ENCODE measurements at places on chromosomes 11 and 22. TPM values are rescaled to one million over a fixed set of nuclear protein-coding genes. Genes with fewer than 3 reads are reported as not detected.
A peak's percentile ranks its signal among the peaks of the same experiment; 100 is the strongest.

DNA sequence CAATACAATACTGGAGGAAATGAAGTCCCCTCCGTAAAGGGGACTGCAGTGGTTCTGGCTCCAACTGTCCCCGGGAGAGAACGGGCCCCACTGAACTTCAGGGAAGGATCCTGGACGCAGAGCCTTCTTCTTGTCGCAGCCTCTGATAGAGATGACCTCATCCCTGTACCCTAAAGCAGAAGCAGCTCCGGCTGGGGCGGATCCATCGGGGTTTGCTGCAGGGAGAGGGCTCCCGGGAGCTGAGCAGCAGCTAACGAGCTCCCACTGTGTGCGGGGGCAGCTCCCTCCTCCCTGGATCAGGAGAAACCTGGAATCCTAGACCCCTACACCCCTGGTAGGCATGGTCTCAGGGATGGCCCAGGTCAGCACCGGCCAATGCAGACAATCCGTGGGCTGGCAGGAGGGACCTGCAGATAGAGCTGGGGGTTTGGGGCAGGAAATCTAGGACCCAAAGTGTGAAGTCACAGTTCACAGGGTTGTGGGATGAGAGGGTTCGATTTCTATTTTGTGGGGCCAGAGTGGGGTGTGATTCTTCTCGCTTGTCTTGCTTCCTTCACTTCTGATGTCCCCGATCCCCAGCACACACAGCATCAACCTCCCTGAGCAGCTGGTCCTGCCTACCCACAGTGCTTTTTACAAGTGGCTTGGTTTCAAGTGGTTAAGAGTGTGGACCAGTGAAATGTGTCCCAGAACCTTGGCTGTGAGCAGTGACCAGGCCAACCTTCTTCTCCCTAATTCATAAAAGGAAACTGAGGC lies 12.9 kb downstream of the KIAA0930 start:
- no peak overlapping the region for H3K4me3 ChIP-seq
- no peaks in the 10 kb centered on the region for H3K36me3 ChIP-seq
- H3K4me1 ChIP-seq: no peaks in the 10 kb centered on the region
- no peaks in the 10 kb centered on the region for H3K27me3 ChIP-seq
- no peak for DNase-seq

The GAL gene
- total RNA-seq: not detected

DNA sequence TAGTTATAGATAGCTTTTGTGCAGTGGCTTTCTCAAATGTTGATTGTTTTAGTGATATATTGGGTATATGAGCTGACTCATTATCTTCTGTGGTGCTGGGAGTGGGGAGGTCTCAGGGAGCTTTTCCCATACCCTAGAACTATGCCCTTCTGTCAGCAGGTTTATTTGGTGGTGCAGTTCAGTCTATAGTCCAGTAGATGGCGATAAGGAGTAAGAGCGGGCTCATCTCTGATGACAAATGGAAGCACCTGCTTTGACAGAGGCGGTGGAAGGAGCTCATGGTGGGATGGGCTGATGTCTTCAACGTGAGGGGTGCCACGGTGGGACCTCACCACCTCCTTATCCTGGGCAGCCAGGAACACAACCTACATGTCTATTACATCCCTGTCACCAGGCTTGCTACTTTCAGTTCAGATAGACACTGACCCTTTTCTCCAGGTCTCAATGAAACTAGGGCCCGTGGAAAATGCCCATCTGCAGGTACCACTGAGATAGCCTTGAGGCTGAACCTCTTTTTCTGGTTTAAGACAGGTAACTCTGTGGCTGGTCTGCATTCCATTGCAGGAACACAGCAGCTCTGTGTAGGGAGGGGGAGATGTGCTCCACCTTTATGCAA lies 13.0 kb upstream of the OR6A2 start:
- H3K27me3 ChIP-seq: no peaks in the 10 kb centered on the region
- DNase-seq: peak; percentile 39
- no peaks in the 10 kb centered on the region for H3K4me1 ChIP-seq
- H3K27ac ChIP-seq: no peak overlapping the region
- no peak overlapping the region for H3K4me3 ChIP-seq

The TMEM86A gene
- 4.0 TPM for total RNA-seq

The KRTAP5-2 gene
- total RNA-seq: not detected

The PKNOX2 gene
- total RNA-seq: not detected

The ABCC8 gene
- total RNA-seq: not detected

DNA sequence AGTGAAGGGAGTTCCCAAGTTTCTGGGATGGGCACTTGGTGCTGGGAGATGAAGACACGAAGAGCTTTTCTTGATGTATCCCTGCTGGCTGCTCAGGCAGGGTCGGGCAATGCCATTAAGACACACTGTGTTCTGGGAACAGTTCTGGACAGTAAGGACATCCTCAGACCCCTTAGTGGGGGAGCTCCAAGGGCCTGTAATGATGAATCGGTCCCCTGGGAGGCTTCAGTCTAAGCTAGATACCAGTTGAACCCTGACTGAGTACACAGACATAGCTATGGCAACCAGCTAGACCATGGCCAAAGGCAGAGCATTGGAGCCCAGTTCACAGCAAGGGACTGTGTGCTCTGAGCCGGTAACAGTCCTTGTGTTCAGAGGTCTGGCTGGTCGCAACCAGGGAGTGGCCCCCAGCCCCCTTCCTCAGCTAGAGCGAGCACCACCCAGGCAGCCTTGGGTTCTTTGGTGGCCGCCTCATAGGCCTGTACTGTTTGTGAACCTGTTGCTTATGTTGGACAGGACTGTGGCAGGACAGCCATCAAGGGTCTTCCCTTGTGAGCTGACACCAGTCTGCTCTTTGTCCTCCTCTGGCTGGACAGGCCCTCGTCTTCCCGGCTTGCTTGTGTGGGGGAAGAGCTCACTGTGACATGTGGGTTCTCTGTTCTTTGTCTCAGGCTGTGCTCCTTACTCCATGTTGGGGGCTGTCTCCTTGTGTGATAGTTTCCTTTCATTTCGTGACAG lies 25.0 kb downstream of the MED15 start:
- H3K4me3 ChIP-seq: no peak overlapping the region
- peaks cover 59% of the 10 kb centered on the region for H3K4me1 ChIP-seq
- H3K36me3 ChIP-seq: peaks cover 57% of the 10 kb centered on the region
- no peaks in the 10 kb centered on the region for H3K27me3 ChIP-seq

The C11orf42 gene
- not detected for total RNA-seq

DNA sequence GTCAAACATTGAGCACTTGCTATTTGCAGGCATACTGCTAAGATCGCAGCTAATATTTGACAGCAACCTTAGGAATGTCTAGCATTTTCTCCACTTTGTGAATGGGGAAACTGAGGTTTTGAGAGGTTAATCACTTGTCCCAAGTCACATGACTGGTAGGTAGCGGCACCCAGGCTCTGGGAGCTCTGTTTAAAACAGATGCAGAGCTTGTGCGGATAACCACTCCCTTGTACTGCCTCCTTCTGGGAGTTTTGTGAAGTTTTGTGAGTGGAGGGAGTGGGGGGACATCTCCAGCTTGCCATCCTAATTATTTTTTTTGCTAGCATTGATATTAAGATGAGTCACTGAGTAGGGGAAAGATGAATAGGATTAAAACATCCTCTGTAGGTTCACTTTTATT lies 134.7 kb downstream of the GRIK4 start:
- no peaks in the 10 kb centered on the region for H3K36me3 ChIP-seq
- no peak overlapping the region for H3K27ac ChIP-seq
- H3K4me1 ChIP-seq: no peaks in the 10 kb centered on the region
- H3K27me3 ChIP-seq: no peaks in the 10 kb centered on the region

The CELF1 gene
- 149 TPM for total RNA-seq

DNA sequence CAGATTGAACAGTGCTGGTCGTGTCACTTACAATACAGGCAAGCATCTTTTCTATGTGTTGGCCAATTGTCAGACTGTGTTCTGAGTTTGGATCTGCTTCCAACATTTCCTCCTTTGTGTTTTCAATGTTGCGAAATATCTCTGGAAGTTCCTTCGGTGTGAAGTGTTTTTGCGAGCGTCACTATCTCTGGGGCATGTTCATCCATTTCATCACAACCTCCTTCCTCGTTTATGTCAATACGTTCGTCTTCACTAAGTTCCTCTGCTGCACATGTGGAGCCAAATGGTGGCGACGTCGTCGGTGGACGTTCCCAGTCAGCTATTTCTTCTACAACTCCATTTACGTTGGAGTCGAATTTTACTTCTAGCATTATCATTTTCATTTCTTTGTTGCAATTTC lies 100.2 kb upstream of the LMO1 start:
- no peaks in the 10 kb centered on the region for H3K4me1 ChIP-seq
- H3K4me3 ChIP-seq: no peak overlapping the region
- no peaks in the 10 kb centered on the region for H3K36me3 ChIP-seq
- no peaks in the 10 kb centered on the region for H3K27me3 ChIP-seq

GRCh38 chr11:100769165-100769564 lies 82.1 kb downstream of the ARHGAP42 start:
- DNase-seq: no peak
- H3K4me1 ChIP-seq: no peaks in the 10 kb centered on the region
- no peaks in the 10 kb centered on the region for H3K27me3 ChIP-seq
- no peaks in the 10 kb centered on the region for H3K36me3 ChIP-seq
- no peak overlapping the region for H3K4me3 ChIP-seq

The C11orf16 gene
- not detected for total RNA-seq

The RAB38 gene
- 0.30 TPM for total RNA-seq

The TM7SF2 gene
- 22.4 TPM for total RNA-seq

All from CD4-positive, alpha-beta memory T cell (primary cell).